Left colon (tissue), 2 donors: ENCODE measurements at places on chromosomes 3 and 15.

GRCh38 chr3:18618723-18619122, 193.6 kb upstream of the SATB1 start:
- DNase-seq: no peak

- DNase-seq: no peak
These were observed 118.8 kb downstream of the ANP32A start for GRCh38 chr15:68701886-68702285.

DNA sequence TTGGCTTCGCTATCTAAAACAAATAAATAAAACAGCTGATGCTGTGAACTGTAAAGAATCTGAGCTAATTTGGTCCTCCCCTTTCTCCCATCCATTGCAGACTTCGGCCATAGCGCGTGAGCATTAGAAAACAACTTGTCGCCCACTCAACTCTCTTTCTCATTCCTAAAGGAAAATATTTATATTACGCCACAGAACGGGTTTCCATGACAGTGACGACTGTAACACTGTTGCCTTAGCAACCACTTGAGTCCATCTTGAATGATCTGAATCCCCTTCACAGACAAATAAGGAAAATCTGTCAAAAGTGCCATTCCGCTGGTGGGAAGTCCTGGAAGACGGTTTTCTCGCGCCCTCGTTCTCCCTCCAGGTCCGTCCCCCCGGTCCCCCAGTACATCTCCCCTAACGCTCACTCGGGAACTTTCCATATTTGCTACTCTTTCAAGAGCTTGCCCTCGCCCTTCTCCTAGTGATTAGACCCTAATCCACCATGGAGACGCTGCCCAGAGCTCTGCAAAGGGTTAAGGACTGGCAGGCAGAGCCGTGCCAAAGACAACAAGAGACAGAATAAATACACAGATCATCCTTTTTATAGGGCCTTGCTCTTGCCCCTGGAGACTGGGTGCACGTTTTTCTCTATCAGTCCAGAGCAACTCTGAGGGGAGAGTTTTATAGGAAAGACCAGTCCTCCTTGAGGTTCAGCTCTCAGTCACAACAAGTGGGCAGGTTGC, 50.5 kb downstream of the CRYGS start:
- DNase-seq: no peak

DNA sequence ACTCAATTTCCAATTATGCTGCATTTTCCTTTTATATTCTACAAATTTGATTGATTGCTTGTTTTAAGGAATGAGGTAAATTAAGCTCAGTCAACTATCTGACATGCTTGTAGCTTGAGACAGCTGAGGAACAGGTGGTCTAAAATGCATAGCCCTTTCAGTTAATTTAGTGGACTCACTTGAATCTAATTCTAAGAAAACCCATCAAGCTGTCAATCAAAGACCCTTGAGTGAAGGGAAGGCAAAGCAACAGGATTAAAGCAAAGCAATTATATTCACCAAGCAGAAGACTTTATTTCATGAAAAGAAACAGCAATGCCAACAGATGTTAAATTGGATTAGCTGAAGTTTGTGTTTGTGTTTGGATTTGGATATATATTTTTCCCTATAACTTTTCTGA, 228.5 kb downstream of the ARPP21 start:
- DNase-seq: no peak

DNA sequence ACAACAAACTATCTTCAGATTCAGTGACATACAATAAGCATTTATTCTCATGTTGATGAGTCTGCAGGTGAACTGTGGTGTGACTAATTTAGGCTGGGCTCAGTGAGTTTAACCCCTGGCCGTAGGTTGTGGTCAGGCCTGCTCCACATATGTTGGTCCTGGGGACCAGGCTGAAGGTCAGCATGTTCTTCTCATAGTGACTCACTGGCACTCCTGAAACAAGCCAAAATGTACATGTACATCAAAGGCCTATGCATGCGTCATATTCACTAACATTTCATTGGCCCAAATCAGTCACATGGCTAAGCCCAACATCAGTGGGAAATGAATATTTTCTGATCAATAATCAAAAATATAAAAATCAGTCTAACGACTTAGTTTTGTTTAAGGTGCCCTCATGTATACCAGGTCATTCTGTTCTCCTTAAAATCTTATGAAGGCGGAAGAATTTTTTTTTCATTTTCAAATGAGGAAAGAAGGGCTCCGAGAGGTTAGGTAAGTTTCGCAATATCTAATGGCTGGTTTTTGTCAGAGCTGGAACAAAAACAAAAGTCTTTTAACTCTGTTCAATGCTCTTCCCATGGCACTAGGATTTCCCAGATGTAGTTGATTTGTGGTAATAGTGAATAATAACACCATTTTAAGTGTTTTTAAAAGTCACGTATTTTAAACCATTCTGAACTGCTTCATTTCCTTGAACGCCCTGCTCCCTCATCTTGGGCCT, 148.5 kb downstream of the MFSD1 start:
- no peak for DNase-seq

GRCh38 chr3:195209847-195210265, 61.1 kb downstream of the XXYLT1 start:
- peak; percentile 53 for DNase-seq

DNA sequence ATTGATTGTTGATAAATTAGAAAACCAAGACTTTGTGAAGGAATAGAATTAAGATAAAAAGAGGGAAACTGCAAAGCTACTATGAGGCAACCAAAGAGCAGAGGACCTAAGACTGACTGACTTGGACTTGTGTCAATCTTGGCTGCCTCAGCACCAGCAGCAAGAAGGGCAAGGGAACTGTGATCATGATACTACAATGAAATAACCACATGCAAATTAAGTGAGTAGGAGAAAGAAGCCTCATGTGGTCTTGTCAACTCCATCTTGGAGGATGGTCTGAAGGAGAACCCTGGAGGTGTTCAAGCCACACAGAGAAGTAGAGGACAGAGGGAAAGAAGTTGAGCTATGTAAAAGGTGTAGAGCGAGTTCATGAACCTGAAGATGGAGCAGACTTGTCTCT, 47.3 kb upstream of the THRB start:
- no peak for DNase-seq

DNA sequence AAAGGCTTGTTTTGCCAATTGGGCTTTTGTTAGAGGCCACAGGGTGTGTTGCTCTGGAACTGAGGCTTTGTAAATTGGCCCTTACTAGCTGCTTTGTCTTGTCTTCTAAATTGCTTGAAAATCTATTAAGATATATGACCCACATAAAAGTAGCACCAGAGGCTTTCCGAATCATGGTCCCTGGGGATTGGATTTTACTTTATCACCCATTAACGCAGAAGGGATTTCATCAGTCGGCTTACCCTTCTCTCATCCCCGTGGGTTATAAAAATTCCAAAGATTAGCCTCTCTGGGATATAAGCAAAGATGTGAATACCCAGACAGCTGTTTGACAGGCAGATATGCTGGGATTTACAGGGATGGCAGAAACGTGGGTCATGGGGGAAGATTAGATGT, 98.3 kb upstream of the CHL1 start:
- DNase-seq: no peak

DNA sequence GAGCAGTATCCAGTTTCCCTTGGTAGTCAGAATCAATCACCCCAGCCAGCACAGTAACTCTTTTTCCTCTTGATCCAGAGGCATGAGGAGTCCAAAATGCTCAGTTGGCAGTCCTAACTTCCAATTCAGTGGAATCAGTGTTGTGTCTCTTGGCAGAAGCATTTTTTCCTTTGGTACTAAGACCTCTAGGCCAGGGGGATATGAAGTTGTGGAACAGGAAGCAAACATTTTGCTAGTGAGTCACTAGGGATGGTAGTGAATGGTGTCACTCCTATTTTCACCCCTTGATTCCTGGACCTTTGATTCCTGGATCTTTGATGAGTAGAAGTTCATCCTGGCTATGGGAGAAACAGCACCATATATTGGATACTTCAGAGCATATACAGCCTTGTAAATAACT, 70.5 kb upstream of the ALDH1A3 start:
- no peak for DNase-seq

- no peak for DNase-seq
These were observed 33.3 kb downstream of the RLBP1 start for GRCh38 chr15:89187986-89188514.

- no peak for DNase-seq
These were observed 45.6 kb downstream of the UMPS start for GRCh38 chr3:124775877-124776276.

DNA sequence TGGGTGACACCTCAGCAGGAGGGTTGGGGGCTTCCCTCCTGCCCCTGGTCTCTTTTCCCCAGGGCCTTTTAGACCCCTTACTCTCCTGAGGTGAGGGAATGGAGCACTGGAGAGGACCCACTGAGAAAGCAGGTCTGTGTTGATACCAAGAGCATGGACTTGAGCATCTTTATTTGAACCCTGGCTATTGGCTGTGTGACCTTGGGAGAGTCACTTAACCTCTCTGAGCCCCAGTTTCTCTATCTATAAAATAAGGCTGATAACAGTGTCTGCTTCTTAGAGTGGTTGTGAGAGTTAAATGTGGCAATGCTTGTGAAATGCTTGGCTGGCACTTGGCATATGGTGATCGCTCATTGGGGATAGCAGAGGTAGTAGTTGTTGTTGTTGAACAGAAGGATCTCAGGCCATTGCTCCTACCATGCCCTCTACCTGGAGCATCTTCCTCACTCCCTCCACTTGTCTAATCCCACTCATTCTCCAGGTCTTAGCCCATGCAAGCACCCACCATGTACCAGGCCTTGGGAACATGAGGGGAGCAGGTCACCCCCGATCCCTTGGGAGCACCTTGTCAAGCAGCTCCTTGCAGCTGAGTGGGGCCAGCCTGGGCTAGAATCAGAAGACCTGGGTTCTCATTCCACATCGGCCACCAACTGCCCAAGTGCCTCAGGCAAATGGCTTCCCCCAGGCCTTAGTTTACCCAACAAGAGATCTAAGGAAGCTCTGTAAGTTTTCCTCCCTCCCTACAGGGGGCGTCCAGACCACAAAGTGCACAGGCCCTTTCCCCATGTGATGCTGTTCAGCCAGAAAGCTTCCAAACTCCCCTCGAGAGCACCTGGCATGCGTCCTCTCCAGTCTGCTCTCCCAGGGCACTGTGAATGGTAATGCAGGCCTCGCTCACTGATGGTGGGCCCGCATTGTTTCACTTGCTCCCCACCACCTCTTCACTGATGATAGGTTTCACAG, 96.7 kb downstream of the LSM3 start:
- DNase-seq: no peak

GRCh38 chr3:44055951-44056350, 185.7 kb upstream of the TOPAZ1 start:
- no peak for DNase-seq

GRCh38 chr3:54443561-54444161, 321.3 kb downstream of the CACNA2D3 start:
- DNase-seq: no peak

DNA sequence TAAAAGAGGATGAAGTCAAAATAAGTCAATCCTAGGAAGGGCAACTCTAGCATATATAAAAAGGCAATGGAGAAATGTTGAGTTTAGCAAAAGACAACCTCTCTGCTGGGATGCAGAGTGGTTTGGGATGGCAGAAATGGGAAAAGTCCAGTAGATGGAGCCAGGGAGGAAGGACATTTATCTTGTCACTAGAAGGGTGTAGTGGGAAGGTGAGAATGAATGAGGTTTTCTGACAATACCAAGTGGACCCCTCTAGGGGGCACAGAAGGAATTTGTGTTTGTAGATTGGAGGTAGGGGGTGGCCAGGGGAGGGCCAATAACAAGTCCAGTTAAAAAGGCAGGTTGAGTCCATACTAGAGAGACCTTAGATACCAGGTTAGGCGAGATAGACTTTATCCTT, 80.0 kb downstream of the THSD4 start:
- DNase-seq: no peak

DNA sequence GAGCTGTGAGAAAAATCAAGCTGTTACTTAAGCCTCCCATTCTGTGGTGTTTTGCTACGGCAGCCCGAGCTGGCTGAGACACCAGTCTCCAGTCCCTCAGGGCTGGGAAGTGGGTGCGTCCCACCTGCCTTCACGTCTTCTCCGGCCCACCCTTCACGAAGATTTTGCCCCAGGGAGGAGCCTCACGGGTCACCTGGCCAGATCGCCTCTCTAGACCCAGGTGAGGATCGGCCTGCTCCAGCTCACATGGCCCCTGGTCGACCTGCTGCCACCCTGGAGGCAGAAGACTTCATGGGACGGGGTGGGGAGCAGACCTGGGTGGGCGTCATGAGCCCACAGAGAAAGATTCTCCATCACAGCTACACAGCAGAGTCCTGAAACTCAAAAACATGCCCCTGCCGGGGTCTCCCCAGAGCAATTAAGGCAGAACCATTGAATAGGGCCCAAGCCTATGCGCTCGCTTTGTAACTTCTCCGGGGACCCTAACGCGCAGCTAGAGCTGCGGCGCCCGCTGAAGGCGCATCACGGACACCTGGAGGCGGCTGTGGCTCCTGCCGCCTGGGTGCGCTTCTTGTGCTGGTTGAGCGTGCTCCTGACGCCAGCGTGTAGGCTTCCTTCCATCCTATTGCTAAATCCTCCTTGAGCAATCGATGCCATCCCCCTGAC, 92.6 kb upstream of the ALDH1A3 start:
- no peak for DNase-seq

GRCh38 chr3:12714278-12714677, 44.8 kb downstream of the TMEM40 start:
- no peak for DNase-seq

DNA sequence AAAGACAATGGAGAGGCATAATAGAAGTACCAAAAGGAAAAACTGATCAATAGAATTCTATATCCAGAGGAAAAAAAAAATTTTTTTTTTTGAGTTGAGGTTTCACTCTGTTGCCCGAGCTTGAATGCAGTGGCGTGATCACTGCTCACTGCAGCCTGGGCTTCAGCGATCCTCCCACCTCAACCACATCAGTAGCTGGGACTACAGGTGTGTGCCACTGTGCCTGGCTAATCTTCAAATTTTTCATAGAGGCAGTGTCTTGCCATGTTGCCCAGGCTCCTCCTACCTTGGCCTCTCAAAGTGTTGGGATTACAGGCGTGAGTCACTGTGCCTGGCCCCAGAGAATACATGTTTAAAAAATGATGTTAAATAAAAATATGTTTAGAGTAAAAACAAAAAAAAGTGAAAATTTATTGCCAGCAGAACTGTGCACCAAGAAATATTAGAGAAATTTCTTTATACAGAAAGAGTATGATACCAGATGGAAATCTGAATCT, 154.3 kb upstream of the ZBTB20 start:
- DNase-seq: no peak

DNA sequence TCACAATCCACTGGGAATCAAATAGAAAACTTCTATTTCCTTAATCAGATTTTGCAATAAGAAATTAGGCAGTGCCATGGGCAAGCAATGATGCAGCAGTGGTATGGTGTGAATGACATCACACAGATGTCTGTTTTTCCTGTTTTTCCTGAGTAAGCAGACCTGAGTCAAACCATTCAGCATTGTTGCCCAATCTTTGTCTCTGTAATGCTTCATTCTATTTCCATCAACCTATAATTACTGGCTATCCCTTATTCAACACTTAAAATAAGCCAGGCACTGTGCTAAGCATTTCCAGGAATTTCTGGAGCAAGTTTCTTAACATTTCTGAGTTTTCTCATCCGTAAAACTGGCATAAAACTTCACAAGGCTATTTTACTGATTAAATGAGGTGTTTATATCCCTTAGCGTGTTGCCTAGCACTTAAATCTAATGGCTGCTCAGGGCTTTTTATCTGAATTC, 11.3 kb upstream of the OXSR1 start:
- DNase-seq: no peak

GRCh38 chr3:196620161-196620604, 19.3 kb upstream of the NRROS start:
- DNase-seq: no peak

GRCh38 chr3:14920536-14920935, 26.8 kb upstream of the NR2C2 start:
- no peak for DNase-seq

- DNase-seq: peak; percentile 43
These were observed 22.0 kb downstream of the COL6A6 start for GRCh38 chr3:130539005-130539404.
